SJCRH30 (cell line): ENCODE measurements at places on chromosomes 2 and 18.
A peak's percentile ranks its signal among the peaks of the same experiment; 100 is the strongest.

GRCh38 chr2:72952110-72952823, 34.9 kb downstream of the EMX1 start:
- no peak for DNase-seq

GRCh38 chr2:104408266-104408665, 445.6 kb upstream of the POU3F3 start:
- peak; percentile 59 for DNase-seq

DNA sequence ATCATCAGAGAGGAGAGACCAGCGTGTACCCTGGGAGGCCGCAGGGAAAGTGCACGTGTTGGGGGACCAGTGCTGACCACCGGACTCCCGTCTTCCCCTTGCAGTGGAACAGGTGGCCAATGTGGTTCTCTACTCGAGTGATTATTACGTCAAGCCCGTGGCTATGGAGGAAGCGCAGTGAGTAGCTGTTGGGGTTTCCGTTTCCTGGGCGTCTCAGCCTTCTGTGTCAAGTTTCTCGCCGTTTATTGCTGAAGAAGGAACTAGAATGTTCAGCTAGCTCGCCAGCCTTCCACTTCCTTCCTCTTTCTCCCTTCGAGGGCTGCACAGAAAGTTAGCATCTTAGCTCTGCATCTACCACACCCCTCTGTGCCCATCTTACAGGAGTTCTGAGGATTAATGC, 22.8 kb upstream of the DGKD start:
- peak; percentile 72 for DNase-seq

DNA sequence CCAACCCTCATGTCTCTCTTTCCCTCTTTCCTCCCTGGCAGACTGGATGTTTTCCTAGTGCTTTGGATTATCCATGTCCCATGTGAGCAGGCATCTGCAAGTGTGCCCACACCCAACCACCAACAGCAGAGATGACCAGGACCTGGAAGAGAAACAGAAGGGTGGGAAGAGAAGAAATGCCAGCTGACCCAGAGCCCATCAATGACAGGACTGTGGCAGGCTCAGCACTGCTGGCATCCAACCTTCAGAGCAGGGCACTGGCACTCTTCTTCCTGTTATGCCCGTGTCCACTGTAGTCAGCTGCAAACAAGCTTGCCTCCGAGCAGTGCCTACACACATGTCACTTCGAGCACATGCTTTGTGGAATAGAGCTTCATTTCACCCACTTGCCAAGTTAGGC, 121.1 kb downstream of the TANC1 start:
- no peak for DNase-seq

- DNase-seq, result no peak
Measured at GRCh38 chr2:179612591-179613298, 248.7 kb downstream of the ZNF385B start.

GRCh38 chr2:122255924-122256323, 500.5 kb downstream of the TSN start:
- DNase-seq, result no peak

- peak; percentile 79 for DNase-seq
Measured at GRCh38 chr2:64404002-64404731, 49.8 kb upstream of the LGALSL start.

DNA sequence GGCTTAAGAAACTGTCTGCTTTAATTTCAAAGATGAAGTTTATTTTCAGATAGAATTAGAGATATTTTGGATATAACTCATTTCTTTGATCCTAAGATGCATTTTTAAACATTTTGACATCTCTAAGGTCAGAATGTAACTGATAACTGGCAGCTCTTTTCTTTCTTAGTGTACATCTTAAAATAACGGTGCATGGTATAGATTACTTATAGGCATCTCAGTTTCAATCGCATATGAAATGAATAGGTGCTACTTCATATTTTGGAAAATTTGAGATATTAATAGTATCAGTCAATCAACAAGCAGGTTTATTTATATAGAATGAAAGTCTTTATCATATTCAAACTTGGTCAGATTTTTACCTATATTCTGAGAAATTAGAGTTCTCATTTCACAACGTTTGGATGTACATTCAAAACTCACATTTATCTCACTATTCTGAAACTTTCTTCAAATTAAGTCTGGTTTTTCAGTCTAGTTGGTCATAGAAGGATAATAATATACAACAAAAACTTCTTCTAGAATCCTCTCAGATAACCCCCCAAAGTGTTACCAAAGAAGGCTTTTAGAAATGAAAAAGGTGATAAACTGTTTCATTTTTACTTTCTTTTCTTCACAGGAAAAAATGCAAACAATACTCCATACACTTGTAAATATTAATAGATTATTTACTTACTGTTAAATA, 122.8 kb upstream of the WDSUB1 start:
- DNase-seq, result no peak

- DNase-seq, result no peak
Measured at GRCh38 chr2:219205165-219205538, 1.4 kb upstream of the ZFAND2B start.

DNA sequence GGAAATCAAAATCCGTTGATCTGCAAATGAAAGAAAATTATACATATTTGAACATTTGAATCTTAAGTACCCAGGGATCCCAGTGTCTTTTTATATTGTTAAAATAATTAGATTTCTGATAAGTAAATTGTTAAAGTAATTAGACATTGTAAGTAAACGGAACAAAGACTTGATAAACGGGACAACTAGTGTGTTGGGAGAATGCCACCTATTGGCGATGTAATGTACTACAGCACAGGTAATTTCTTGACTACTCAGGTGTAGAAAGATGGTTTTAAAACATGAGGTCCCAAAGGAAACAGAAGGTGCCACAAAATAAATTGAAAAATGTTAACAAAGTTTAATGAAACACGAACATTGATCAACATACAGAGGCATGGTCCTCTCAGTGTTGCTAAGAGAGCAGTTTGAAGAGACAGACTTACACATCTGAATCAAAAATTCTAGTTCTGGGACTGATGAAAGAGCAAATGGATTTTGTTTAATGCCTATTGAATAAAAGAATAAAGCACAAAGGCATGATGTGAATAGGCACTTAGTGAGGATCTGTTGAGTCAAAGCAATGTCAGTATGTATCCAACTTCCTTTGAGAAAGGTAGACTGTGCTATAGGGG, 103.4 kb upstream of the RASGRP3 start:
- DNase-seq, result peak; percentile 70

- no peak for DNase-seq
Measured at GRCh38 chr2:36277146-36277808, 78.3 kb upstream of the CRIM1 start.

- DNase-seq, result no peak
Measured at GRCh38 chr2:69043736-69044400, 30.9 kb downstream of the ANTXR1 start.

DNA sequence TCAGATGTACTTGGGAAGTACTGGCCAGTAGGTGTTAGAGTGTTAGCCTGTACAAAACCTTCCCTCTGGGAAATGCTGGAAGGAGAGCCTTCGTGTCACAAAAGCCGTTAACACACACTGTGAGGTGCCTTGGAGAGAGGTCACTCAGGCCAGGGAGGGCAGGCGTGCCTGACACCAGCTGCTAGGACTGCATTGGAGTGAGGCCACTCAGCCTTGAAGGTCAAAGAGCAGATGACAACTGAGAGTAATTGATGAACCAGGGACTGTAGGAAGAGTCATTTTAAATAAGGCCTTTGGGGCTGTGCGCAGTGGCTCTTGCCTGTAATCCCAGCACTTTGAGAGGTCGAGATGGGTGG, 45.4 kb downstream of the ASAP2 start:
- DNase-seq, result peak; percentile 82

DNA sequence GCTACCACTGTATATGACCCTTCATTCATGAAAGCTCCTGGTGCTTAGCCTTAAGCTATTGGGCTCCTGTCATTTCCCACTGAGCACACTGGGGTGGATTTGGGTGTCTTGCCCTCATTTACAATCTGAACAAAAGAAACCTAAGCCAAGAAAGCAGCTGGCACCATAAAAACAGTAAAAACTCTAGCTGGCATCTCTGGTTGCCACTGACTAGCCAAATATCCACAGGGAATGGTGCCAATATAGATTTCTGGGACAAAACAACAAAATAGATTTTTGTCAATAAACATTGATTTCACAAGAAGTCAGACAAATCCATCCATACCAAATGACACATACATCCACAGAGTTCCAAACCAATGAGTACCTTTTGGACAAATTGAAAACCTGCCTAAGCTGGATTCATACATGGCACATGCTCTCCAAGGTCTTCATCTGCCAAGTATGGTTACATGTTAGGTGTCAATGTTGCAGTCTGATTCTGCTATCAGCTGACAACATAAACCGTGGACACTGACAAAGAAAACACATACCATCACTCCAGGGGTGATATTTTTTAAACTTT, 1081.5 kb upstream of the ZEB2 start:
- DNase-seq, result no peak

DNA sequence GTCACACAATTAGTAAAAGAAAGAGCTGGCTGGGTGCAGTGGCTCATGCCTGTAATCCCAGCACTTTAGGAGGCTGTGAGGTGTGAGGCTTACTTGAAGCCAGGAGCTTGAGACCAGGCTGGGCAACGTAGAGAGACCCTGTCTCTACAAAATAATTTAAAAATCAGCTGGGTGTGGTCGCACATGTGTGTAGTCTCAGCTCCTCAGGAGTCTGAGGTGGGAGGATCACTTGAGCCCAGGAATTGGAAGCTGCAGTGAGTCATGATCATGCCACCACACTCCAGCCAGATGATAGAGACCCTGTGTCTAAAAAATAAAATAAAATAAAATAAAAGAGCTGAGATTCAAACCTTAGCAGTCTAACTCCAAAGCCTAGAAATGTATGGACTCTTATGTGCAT, 39.0 kb upstream of the NEDD4L start:
- no peak for DNase-seq

DNA sequence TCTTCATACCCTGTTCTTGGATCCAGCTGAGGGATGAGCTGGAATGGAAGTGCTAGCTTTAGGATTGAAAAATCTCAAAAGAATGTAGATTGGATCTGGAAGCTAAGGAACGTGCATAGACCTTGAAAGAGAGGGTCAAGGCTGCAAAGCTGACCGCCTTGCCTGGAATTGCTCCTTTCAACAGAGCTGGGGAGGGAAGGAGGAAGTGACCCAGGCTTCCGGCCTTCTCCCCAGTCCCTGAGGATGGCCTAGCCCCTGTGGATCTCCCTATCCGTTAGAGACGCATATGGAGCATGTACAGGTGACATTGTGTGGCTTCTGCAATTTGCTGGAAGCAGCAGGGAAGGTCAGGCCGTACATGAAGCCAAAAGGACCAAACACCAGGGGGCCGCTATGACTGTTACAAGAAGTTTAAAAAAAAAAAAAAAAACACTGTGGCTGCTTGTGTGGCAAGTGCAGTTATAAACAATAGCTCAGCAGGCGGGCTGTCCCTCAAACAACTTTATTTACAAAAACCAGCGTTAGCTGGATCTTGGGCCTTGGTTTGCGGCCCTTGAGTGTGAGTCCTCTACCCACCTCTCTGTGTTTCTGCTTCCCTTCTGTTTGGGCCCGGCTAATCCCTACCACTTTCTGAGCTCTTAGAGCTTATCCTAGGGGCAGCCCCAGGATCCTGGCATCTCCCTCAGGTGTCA, 227.6 kb downstream of the SEPTIN10 start:
- DNase-seq, result no peak

- no peak for DNase-seq
Measured at GRCh38 chr2:49044350-49045079, 109.8 kb downstream of the FSHR start.

DNA sequence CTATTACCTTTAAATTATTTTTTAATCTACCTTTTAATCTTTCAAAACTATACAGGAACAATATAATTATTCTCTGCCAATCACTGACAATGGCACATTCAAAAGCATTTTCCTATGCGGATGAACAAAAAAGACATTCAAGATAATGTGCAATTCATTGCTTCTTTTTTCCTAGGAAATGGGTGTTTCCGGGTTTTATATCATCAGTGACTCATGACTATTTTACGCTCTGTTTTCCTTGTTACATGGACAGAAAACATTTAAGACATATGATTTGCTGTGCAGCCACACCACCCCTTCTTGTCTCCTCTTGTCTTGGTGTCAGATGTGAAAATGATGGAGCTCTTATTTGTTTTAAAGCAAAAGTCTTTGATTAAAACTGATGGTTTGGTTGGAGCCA, 184.7 kb upstream of the LINC00305 start:
- DNase-seq, result no peak

- DNase-seq, result no peak
Measured at GRCh38 chr2:52844701-52845423, 922.7 kb upstream of the CHAC2 start.

DNA sequence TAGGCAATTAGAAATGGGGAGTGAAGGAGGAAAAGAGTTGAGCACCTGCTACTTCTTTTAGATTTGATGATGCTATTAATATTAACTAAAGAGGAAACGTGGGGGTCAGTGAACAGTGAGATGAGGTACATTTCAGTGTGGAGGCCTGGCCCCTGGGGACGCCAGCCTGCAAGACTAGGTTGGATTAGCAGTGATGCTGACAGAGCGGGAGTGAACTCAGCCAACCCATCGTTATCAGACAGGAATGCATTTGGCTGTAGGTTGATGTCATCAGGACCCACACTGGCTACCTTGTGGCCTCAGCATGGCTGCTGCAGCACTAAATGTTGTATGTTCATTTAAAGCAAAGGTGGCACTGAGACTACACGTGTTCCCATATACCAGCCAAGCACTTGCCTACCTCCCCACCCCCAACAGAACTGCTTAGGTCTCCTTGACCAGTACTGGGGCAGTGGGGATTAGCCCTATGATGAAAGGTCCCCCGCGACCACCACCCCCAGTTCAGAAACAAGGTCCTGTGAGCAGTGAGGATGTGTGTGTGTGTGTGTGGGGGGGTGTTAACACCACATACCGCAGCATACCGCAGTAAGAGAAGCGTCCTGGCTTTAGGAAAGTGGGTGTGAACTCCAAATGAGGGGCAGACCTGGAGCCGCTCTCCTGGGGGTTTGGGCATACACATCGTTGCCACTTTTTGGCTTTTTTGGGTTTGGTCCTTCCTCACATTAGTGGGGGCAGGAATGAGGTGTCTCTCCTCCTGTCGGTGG, 26.0 kb downstream of the DGKD start:
- DNase-seq, result no peak

GRCh38 chr18:3162181-3162580, 57.6 kb downstream of the MYOM1 start:
- no peak for DNase-seq

- DNase-seq, result no peak
Measured at GRCh38 chr18:35141567-35142274, 99.1 kb upstream of the ZNF397 start.

- no peak for DNase-seq
Measured at GRCh38 chr2:144358374-144358964, 161.4 kb downstream of the ZEB2 start.

- DNase-seq, result no peak
Measured at GRCh38 chr2:225512876-225513540, 113.5 kb downstream of the NYAP2 start.

DNA sequence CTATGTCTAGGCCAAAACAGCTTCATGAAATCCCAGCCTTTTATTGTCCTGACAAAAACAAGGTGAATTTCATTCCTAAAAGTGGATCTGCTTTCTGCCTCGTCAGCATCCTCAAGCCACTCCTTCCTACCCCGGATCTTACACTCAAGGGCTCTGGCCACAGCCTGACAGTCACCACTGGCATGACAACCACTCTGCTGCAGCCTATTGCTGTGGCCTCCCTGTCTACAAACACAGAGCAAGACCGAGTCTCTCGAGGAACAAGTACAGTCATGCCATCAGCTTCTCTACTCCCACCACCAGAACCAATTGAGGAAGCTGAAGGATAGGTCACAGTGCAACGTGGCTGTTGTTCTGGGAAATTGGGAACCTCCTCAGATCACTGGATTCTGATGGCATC, 106.1 kb downstream of the ICA1L start:
- no peak for DNase-seq

- DNase-seq, result no peak
Measured at GRCh38 chr18:59057969-59058368, 81.7 kb upstream of the SEC11C start.
